SHP77 treated with DMSO at 0.1 percent for 48 hours (cell line): ENCODE measurements at places on chromosomes 11 and 22.
A peak's percentile ranks its signal among the peaks of the same experiment; 100 is the strongest.

GRCh38 chr11:74123008-74123448 is 47.8 kb downstream of the C2CD3 start:
- DNase-seq = no peak

GRCh38 chr11:74689666-74690065 is 41.6 kb downstream of the CHRDL2 start:
- no peak for DNase-seq

DNA sequence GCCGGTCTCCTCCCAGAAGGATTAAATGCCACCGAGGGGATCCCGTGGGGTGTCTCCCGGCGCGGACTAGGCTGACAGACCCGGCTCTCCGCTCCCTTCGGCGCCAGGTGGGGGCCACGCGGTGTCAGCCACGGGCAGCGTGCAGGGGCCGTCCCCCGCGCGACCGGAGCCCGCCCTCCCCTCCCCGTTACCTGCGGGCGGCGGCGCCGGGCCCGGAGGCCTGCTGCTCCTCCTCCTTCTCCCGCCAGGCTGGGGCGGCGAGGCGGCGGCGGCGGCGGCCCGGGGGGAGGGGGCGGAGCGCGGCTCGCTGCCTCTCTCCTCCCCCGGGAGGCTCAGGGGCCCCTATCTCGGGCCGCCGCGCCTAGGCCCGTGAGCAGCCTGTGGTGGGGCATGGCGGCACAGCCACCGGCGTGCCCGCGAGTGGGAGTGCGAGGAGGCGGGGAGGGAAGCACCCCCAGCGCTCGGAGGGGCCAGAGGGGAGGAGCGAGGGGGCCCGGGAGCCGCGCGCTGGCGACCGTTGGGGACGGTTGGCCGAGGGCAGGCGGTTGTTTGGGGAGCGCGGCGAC is 450 bp downstream of the ZBTB44 start:
- DNase-seq = no peak

GRCh38 chr11:104700609-104701008 is 197.7 kb downstream of the CASP12 start:
- DNase-seq = no peak

GRCh38 chr11:71180694-71181470 is 71.5 kb downstream of the SHANK2 start:
- DNase-seq = no peak

DNA sequence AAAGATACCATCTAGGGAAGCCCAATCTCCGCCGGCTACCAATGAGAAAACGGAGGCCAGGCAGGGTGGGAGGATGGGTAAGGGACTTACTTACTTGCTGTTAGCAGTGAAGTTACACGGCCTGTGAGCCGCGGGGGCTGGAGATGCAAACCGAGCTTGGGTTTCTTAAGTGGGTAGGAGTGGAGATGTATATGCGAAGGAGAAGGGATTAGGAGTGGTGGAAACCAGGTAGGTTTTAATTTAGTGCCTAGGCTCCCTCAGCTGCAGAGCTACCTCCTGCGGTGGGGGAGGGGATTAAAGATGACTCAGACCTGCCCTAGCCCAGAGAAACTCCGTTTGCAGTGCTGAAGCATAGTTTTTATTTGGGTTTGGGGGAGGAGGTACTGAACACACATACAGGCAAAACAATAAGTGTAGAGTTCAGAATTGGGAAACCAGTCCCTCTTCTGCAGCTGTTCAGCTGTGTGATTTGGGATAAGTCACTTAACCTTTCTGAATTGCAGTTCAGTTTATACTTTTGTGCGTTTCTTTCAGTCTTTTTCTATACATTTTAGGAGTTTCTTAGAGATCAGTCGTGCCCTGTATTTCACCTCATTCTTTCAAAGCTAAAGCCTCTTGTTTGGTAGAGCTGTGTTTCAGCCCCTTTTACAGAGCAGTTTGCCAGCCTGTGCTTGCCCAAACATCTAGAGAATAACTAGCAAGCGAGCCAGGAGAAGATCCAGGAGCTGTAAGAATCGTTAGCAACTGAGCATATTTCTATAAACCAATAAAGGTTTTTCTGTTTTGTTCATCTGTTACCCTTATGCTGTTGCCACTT is 596 bp upstream of the TNRC6B start:
- DNase-seq = peak; percentile 22

DNA sequence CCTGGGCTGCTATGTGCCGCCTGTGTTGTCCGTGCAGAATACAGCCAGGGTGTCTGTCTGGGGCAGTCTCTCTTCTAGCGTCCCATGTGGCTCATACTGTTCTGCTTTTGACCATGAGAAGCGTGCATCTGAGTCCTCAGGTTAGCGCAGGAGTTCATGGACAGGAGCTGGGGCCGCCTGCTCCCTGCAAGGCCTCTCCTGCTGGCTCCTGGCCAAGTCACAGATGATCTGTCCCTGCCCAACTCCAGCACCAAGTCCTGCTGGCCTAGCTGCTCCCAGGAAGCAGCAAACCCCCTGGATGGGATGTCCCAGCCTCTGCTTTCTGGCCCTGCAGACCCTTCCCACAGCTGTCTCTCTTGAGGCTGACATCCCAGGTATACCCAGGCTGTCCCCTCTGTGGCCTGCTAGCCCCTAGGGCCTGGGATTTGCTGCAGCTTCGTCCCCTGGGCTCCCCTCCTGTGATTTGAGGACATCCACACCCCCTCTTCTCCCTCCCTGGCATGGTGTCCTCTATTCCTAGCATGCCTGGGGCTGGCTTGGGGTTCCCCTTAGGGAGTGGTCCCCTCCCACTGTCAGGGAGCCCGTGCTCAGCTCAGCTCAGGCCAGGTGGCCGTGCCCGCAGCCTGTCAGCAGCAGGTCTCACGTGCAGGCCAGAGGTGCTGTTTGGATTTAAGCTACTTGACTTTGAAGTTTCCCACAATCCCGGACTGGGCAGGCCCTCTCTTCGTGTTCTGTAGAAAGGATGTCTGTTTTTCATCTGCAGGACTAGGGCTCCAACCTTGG is 17.8 kb downstream of the PRR5 start:
- no peak for DNase-seq

GRCh38 chr11:26844963-26845362 is 123.1 kb upstream of the SLC5A12 start:
- no peak for DNase-seq

GRCh38 chr11:105829084-105829483 is 193.0 kb downstream of the MSANTD4 start:
- DNase-seq = no peak

DNA sequence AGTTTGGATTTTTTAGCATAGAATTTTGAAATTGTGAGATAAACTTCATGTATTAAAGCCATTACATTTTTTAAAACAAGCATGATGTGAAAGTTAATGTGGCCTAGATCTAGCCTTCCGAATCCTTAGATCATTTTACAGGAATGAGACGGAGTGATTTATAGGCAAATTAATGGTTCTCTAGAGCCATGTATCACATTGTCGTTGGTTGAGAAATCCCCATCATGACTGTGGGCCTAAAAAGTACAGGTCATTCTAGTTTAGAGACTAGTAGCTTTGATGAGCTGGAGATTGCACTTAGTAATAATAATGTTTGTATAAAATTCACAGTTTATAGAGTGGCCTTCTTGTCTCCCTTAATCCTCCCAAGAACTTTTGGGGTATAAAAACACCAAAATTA is 7.1 kb downstream of the EWSR1 start:
- DNase-seq = no peak

- peak; percentile 25 for DNase-seq
These were observed 44.7 kb downstream of the CCDC90B start for GRCh38 chr11:83241291-83241946.

GRCh38 chr11:73218106-73218829 is at the start of gene P2RY2:
Gene P2RY2, plus strand, starts transcription at chr11:73218281. Its CDS starts 15,879 bp downstream, at chr11:73234160.
- no peak for DNase-seq

- DNase-seq = no peak
These were observed 15.6 kb upstream of the C11orf91 start for GRCh38 chr11:33716243-33716642.

- peak; percentile 3 for DNase-seq
These were observed 37.2 kb downstream of the CKAP5 start for GRCh38 chr11:46808799-46809431.

DNA sequence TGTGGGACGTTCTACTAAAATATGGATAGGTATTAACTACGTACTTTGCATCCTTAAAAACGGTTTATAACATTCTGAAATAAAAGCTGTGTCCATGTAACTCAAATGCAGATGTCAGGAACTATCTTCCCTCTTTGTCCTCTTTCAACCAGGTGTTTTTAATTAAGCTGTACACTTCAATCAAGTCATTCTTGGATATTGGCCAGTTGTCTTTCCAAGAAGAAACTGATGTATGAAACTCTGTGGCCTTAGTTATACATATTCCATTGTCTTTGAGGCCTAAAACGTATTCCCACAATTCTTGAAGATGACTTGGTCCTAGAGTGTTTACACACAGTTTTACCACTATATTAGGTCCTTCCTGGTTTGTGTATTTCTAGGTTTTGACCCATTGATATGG is 249.0 kb upstream of the CNTN5 start:
- DNase-seq = no peak

- no peak for DNase-seq
These were observed 72.0 kb downstream of the CD82 start for GRCh38 chr11:44637487-44637886.

DNA sequence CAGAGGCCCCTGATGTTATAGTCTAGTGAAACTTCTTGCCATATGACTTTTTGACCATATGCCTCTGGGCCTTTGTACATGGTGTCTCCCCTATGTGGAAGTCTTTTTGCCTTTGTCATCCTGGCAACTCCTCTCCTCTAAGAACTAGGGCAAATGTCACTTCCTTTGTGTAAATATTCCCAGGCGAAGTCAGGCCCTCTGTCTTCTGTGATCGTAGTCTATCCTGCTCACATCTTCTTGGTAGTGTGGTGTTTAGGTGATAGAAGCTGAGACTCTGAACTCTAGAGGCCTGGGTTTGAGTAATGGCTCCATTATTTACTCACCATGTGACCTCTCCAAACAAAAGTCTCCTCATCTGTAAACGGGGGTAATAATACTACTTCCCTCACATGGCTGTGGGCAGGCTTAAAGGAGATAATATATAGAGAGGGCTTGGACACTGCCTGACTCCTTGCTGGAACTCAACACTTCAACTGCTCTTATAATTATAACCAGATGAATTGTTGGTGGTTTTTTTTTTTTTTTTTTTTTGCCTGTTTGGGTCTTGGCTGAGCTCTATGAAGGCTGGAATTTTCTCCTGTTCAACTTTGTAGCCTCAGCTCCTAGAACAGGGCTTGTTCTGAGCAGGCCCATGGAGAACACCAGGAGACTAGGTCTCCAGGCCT is 43.8 kb downstream of the INSC start:
- no peak for DNase-seq

- DNase-seq = no peak
These were observed 43.2 kb downstream of the DKK3 start for GRCh38 chr11:11965192-11965591.

- no peak for DNase-seq
These were observed 8.2 kb upstream of the HBE1 start for GRCh38 chr11:5277807-5278382.

- no peak for DNase-seq
These were observed 47.0 kb upstream of the ADORA2A start for GRCh38 chr22:24380220-24380904.

GRCh38 chr22:23012081-23012622 is 58.2 kb upstream of the GNAZ start:
- DNase-seq = no peak

GRCh38 chr11:93756748-93757147 is 15.3 kb downstream of the C11orf54 start:
- no peak for DNase-seq

DNA sequence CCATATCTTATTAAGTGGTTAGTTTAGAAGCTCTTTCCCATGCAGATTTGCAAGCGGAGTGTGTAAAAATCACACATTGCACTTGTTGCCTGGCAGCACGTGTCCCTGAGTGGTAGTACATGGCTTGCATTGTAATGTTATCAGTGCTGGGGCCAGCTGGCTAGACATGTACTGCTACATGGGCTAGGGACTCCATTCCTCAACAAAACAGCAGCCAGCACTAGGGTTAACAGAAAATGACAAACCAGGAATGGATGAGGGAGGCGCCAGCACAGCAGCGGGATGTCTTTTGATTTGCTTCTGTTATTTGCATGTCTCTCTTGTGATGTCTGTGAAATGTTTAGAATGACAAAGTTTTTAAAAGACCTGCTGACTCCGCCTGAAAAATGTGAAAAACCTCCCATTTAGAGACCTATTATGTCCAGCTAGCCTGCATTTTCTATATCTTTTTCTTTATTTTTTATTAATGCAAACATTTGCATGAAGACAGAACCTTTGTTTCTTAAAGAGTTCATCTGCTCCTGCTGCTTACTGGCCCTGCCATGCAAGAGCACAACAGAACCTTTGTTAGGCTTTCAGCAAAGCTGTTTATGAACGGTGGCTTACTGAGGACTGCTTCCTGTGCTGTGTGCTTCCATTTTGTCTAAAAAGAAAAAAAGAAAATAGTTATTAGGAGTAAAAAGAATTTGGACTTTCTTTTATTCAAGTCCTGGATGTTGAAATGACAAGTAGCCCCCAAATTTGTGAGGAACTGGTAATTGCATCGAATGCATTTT is 40.7 kb downstream of the CSTPP1 start:
- no peak for DNase-seq

DNA sequence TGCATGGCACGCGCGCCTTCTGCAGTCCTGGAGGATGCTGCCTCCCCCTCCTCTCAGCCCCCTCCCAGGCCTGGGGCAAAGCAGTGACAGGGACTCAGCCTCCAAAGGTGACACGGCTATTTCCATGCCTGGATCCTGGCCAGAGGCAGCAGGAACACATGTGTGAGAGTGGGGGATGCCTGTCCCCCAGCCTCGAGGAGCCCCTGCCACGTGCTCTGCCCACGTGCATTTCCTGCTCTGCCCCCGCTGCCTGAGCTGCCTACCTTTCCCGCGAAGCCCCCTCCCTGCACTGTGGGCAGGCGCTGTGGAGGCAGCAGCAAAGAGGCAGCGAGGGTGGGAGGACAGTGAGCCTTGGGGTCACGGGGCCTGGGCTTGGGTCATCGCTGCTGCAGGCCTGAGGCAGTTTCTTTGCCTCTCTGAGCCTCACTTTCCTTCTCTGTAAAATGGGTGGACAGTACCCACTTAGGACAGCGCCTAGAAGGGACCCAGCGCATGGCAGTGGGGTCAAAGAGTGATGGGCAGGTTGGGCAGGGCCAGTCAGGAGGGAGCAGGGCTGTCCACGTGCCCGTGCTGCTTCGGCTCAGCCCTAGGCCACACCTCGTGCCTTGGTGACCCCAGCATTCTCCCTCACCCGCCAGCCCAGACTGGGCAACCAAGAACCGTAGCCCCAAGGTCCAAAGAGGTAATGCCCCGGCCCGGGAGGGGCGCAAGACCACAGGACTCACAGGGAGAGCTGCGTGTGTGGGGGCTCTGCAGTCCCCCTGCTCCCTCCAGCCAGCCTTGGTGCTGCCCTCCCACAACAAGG is 48.6 kb downstream of the FLRT1 start:
- no peak for DNase-seq
